ENCODE measurements at places on chromosomes 5 and 9. TPM values are rescaled to one million over a fixed set of nuclear protein-coding genes. Genes with fewer than 3 reads are reported as not detected.

The SLC12A7 gene
- total RNA-seq: 10.8 TPM

The RNF208 gene
- 3.4 TPM for total RNA-seq

The PCDHGB4 gene
- 0.07 TPM for total RNA-seq

The ARL14EPL gene
- not detected for total RNA-seq

The OGN gene
- total RNA-seq: not detected

The RAB3C gene
- total RNA-seq: not detected

- DNase-seq: no peak
- no peaks in the 10 kb centered on the region for H3K36me3 ChIP-seq
- peaks cover 11% of the 10 kb centered on the region for H3K27me3 ChIP-seq
- no peak overlapping the region for H3K27ac ChIP-seq
- no peaks in the 10 kb centered on the region for H3K4me1 ChIP-seq
Observed at GRCh38 chr5:59813761-59814536, 79.6 kb downstream of the PDE4D start.

- no peak for DNase-seq
- no peaks in the 10 kb centered on the region for H3K36me3 ChIP-seq
- H3K27me3 ChIP-seq: peaks cover 3% of the 10 kb centered on the region
- H3K4me1 ChIP-seq: no peaks in the 10 kb centered on the region
- no peak overlapping the region for H3K4me3 ChIP-seq
- H3K27ac ChIP-seq: no peak overlapping the region
Observed at GRCh38 chr5:1771149-1772065, 28.2 kb downstream of the MRPL36 start.

DNA sequence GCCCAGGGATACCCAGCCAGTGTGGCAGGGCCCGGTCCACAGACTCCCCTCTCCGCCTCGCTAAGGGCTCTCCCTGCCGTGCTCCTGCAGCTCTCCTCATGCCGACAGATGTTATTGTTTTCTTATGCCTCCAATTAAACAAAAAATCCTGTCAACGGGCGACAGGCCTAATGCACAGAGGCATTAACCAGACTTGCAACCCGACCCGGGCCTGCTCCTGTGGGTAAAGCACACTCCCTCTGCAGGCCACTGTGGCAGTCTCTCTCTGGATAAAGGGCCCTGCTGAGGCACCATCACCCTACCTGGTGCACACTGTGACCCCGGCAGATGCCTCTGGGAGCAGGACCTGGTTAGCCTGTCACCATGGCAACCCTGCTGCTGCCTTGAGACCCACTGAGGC is 27.5 kb upstream of the HAND1 start:
- peaks cover 32% of the 10 kb centered on the region for H3K27me3 ChIP-seq

DNA sequence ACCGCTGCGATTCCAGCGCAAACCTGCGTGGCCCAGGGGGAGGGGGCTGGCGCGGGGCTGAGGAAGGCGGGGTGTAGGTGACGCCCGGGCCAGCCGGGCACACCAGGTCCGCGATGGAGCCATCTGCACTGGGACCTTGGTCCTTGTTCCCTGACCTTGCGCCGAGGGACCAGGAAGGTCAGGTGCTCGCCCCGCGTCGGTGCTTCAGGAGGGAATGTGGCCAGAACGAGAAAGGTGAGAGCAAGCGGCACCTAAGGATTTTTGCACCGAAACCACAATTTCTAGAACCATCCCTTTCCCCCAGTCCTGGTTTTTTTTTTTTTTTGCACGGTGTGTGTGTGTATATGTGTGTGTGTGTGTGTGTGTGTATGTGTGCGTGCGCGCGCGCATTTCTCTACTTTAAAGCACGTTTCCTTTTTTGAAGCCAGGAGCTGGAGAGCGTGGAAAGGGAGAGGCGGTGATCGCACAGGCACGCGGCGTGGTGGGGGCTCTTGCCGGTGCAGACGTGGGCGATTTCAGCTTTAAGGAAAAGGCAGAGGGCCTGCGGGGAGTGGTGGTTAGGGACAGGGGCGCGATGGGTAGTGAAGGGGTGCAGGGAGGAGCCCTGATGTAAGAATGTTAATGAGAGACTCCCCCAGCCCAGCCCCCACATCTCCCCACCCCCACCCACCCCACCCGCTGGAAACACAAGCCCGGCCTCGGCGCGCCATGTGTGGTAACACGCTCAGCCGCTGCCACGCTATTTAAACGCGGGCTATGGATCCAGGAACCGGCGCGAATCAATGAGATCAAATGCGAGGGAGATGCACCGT is at the start of gene NPR3:
Gene NPR3 (plus strand): TSS at position 772 of the 812 bp plus-strand sequence. CDS start 456 bp downstream, outside the sequence.
- no peaks in the 10 kb centered on the region for H3K36me3 ChIP-seq
- no peak within 1 kb of the TSS for H3K27ac ChIP-seq
- peaks cover 33% of the 10 kb centered on the region for H3K4me1 ChIP-seq
- peaks cover 63% of the 10 kb centered on the region for H3K27me3 ChIP-seq
- peak within 1 kb of the TSS; percentile 66 for H3K4me3 ChIP-seq

DNA sequence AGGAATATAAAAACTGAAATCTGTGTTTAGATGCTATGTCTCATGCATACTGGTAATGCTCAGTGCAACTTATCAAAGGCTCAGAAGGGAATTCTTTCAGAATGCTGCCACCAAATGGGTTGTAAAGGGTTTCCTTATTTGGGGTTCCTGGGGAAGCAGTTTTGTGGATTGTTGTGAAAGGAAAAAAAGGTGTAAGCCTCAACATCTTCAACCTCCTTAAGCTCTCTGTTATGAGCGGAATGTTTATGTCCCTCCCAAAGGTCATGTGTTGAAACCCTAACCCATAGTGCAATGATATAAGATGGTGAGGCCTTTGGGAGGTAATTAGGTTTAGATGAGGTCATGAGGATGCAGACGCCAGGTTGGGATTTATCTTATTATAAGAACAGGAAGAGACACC is 41.6 kb downstream of the GNA14 start:
- H3K4me3 ChIP-seq: no peak overlapping the region
- no peak for DNase-seq
- H3K27ac ChIP-seq: no peak overlapping the region
- H3K27me3 ChIP-seq: peaks cover 10% of the 10 kb centered on the region
- no peaks in the 10 kb centered on the region for H3K36me3 ChIP-seq

GRCh38 chr5:166595274-166595951 is 1696.0 kb upstream of the WWC1 start:
- H3K27ac ChIP-seq: no peak overlapping the region
- H3K36me3 ChIP-seq: no peaks in the 10 kb centered on the region
- no peaks in the 10 kb centered on the region for H3K4me1 ChIP-seq
- DNase-seq: no peak
- no peaks in the 10 kb centered on the region for H3K27me3 ChIP-seq
